ENCODE measurements at places on chromosomes 12 and 14. TPM values are rescaled to one million over a fixed set of nuclear protein-coding genes. Genes with fewer than 3 reads are reported as not detected.

GRCh38 chr14:104210817-104211195 lies 72.4 kb downstream of the KIF26A start:
- DNase-seq = no peak

DNA sequence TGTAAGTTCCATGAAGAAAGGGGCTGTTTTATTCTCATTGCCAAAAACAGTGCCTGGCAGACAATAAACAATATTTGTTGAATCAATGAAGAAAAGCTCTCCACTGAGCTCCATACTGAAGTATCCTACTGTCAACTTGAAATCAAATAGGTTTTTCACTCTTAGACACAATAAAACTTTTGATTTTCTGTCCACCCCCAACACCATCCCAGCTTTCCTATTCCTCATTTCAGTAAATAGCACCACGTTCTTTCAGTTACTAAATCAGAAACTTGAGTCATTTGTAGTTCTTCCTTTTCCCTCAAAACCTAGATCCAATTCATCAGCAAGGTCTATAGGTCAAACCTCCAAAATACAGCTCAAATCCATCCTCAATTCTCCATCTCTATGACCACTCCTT lies 113.3 kb downstream of the PTGER2 start:
- DNase-seq = no peak

DNA sequence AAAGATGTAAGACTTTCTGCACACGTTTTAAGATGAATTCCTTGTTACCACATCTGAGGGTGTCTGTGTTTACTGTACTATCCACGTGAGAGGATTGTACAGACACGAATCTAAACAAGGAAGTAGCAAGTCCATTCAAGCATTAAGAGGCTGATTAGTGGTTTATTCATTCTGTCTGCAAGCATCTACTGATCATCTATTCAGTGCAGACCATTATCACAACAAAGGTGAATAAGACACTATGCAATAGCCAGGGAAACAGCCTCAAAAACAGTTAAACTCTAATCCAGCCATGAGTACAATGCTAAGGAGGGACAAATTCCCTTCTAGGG lies 111.6 kb upstream of the PZP start:
- DNase-seq = no peak

- DNase-seq = no peak
These were observed 35.2 kb downstream of the PPM1H start for GRCh38 chr12:62899568-62900390.

SCN8A gene
- 0.58 TPM for total RNA-seq

- DNase-seq = no peak
These were observed 98.7 kb downstream of the EML1 start for GRCh38 chr14:99891900-99892299.

- DNase-seq = no peak
These were observed 1205.3 kb downstream of the GALC start for GRCh38 chr14:86787717-86788116.

DNA sequence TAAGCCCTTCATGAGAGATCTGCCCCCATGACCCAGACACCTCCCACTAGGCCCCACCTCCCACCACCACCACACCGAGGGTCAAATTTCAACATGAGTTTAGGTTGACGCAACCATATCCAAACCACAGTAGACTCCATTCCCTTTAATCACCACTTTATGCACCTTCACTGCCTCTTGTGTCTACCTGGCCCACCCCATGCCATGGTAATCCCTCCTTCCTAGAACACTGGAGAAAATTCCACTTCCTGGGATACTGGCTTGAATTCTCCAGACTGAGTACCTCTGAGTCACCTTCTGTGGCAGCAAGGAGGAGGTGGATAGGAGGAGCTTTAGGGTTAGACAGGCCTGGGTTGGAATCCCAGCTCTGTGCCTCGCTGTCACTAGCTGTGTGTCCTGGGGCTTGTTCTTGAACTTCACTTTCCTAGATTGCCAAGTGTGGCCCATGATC lies 26.1 kb upstream of the CIPC start:
- no peak for DNase-seq

- no peak for DNase-seq
These were observed 2.2 kb upstream of the YAF2 start for GRCh38 chr12:42240131-42240750.

GRCh38 chr14:60905923-60906322 lies 75.0 kb downstream of the TRMT5 start:
- DNase-seq = no peak

CLEC4D gene
- not detected for total RNA-seq

GRCh38 chr14:50823762-50824636 lies 7.0 kb downstream of the NIN start:
- no peak for DNase-seq

DNA sequence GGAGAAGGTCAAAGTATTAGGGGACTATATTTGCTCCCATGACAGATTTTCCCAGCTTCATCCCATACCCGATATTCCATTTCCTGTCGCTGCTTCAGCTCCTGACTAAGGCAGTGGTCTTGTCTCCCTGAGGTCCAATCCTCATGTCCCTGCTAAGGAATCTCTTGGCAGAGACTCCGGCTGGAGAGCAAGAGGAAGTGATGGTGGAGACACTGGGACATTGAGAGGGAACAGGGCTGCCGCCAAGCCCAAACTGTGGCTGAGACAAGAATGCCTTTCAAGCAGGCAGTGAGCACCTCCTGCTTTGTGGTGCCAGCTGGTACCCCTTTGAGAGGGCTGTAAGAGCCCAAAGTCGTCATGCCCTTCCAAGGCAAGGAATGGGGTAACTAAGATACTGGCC lies 5.5 kb downstream of the SP7 start:
- DNase-seq = no peak

DNA sequence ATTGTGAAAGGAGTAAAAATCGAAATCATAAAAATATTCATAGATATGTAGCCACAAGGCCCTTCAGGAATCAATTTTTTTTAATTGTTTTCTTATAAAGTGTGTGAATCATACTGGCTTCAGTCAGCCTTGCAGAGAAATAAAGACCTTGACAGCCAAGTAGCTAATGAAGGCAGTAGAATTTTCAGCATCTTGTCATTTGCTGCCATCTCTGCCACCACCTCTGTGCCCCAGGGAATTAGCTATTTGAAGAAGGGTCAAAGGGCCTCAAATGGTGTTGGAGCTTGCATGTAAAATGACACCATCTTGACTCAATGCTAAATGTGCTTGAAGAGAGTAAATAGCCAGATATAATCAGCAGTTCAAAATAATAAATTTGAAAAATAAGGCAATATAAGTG lies 359.4 kb upstream of the DCN start:
- no peak for DNase-seq

DNA sequence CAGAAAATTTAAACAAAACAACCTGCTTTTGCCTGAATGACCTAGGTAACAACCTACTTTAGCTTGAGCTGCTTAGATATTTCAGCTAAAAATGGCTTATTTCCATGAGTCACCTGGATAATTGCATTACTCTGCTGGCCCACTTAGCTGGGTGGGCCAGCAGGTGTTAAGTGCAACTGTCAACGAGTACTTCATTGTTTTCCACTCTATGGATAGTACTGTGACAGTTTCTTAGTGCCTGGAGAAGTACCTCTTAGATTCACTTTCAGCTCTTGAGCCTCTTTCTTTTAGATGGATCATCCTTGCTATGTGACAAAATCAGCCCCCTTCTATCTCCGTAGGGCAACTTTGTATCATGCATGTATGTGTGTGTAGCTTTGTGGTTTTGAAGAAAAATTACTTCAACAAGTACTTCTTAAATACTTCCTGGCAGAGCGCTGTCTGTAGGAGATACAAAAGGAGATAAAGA lies 368.2 kb upstream of the ATP2B1 start:
- DNase-seq = no peak

GRCh38 chr12:74980510-74980909 lies 229.1 kb downstream of the KCNC2 start:
- DNase-seq = no peak

EML5 gene
- total RNA-seq = 2.9 TPM

- peak; percentile 68 for DNase-seq
These were observed 27.4 kb upstream of the SMUG1 start for GRCh38 chr12:54215989-54216796.

INHBC gene
- total RNA-seq = not detected

DNA sequence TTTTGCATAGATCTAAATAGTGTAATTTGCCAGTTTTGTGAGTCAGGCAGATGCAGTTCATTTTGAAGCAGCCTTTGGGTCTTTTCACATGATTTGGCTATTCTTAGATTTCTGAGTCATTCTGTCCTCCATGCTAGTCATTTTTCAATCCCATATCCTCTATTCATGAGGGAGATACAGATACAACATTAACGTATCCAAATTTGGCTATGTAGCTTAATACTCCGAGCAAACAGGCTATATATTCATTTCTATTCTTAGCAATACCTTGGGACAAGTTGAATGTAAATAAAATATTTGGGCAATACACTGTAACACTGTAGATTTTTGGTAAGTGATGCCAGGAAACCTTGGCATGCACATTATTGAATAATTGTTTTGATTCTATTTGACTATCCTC lies 270.7 kb upstream of the PDE3A start:
- DNase-seq = no peak

GPR132 gene
- 51.4 TPM for total RNA-seq

DNA sequence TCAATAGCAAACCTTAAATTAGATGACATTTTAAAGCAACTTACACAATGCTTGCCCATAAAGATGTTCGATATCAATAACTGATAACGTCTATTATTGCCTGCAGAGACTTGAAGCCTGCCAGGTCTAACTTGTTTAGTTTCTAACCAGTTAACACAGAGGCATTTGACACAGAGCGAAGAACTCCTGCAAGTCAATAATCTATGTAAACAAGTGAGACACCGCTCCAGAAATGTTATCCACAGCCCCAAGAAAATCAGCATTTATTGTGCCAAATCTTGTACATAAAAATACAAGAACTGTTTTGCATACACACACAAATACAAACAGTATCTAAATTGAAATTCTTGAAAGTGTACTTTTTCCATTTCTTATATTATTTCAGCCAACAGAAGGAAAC lies 236.0 kb upstream of the DIO3 start:
- DNase-seq = no peak

- DNase-seq = no peak
These were observed 454.1 kb downstream of the PCNX1 start for GRCh38 chr14:71361336-71361735.

ERBB3 gene
- total RNA-seq = 2.3 TPM

DNA sequence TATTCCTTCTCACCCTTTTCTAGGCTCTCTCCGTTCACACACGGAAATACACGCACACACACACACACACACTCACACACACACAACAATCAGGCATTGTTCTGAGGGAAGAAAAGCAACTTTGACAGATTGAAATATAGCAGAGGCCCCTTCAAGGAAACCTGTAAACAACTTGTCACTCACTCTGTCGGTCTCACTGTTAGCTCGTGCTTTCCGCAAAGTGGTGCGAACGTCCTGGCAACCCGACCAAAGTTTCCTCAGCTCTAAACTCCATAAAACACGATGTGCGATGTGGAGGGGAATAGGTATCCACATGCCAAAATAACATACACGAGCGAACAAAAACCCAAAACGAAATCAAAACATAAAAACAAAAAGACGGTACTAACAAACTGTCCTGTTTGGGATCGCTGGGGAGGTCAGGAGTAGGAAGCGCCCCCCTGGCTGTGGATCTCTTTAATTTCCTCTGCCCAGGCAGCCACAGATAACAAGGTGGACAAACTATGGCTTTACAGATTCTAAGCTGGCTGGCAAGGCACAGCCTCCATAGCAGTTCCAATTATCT lies 822 bp upstream of the SOX5 start:
- no peak for DNase-seq

DNA sequence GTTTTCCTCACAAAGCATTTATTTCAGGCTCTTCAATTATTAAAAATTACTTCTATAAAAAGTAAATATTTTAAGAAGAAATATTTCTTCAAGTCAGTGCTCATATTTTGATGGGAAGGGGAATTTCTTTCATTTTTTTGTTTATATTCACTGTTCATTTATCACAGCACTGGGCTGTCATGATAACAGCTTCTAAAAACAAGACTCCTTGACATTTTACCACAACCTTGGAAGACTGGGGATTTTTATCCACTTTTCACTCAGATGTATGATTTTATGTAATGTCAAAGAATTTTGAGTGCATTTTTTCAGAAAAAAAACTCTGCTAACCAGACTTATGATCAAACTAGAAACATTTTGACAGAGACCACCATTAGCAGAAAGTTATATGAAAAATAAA lies 149.7 kb downstream of the PHLDA1 start:
- DNase-seq = no peak
